ENCODE measurements at places on chromosomes 1 and 21.

DNA sequence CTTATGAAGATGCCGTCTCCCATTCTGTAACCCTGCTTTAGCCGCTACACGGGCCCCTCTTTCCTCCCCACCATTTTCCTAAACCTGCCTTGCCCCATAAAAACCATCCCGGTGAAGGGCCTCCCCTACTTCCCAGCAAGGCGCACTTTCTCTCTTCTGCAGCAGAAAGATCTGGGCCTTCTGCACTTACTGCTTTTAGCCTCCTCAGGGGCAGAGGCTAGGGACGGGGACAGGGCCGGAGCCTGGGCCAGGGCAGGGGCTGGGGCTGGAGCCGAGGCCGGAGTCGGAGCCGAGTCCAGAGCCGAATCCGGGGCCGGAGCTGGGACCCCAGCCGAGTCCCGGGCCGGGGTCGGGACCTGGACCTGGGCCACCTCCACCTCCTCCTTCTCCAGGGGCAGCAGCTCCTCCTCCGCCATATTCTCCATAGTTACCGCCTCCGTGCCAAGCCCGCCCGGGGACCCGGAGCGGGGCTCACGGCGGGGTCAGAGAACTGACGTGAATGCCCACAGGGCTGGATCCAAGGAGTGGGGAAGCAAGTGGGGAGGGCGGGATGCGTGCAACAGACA lies 382 bp downstream of the TRMT1L start:
- no peak for DNase-seq

GRCh38 chr1:1285611-1286311 lies 5.5 kb downstream of the SCNN1D start:
- DNase-seq = no peak

- DNase-seq = no peak
These were observed 57.9 kb downstream of the SASS6 start for GRCh38 chr1:100074604-100075395.

- no peak for DNase-seq
These were observed 127.6 kb downstream of the CYYR1 start for GRCh38 chr21:26445440-26445839.

DNA sequence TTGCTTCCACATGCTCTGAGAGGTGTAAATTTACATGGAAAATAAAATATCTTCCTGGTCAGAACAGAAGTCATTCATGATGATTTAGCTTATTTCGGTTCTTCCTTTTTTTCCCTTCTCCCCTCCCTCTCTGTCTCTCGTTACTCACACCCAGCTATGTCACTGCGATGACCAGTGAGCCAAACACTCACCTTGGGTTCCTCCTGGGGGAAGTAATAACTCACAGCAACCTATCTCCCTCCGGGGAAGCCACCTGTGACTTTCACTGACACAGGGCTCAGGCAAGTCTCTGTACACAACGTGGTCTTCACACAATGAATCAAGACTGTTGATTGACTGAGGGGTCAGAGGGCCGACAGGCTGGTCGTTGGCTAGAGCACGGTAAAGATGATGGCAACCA lies 135.3 kb upstream of the VANGL1 start:
- DNase-seq = no peak

DNA sequence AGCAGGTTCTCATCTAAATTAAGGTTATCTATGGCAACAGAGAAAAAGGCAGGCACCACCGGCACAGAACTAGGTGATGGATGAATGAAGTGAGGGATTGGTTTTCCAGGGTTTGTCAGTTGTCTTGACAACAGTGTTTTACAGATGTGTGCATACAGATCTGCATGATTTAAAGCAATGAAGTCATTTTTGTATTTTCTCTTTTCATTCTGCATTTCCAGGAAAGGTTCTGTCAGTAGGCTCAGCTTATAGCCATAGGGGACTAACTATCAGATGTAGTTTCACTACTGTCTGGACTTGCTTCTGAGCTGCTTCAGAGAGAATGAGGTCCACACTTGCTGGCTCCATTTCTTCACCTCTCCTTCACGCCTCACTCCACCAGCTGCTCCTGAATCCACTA lies 98.2 kb upstream of the LMO4 start:
- DNase-seq = no peak

DNA sequence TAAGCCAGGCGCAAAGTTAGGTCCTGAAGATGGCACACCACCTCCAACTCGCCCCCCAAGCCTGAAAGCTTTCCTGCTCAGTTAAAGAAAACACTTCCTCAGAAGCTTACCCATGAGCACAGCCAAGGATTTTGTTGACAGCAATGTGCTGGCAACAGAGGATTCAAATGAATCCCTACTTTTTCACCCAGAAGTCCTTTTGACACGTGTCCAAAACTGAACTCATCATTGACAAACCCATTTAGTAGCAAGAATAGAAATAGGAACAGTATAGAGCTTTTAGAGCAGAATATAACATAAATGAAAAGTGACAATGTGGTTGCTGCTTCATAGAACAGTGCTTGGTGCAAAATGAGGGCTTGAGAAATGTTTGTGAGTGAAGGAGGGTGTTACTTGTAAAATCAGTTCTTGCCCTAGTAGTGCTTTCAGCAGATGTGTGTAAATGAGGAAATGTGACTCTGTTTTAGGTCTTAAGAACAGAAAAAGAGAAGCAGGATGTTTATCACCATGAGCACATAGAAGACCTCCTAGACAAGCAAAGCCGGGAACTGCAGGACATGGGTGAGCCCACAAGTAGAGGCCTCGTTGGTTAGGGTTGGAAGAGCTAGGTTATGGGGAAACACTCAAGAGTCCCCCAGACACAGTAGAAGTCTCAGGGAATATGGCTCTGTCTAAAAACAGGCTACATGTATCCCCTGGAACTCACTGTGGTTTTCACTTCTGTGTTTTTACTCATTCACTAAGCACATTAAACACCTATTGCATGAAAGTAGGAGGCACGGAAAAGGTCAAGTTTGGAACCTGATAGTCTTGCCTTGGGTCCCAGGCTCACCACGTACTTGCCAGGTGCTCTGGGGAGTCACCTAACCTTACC lies 48.6 kb upstream of the TMEM125 start:
- no peak for DNase-seq

DNA sequence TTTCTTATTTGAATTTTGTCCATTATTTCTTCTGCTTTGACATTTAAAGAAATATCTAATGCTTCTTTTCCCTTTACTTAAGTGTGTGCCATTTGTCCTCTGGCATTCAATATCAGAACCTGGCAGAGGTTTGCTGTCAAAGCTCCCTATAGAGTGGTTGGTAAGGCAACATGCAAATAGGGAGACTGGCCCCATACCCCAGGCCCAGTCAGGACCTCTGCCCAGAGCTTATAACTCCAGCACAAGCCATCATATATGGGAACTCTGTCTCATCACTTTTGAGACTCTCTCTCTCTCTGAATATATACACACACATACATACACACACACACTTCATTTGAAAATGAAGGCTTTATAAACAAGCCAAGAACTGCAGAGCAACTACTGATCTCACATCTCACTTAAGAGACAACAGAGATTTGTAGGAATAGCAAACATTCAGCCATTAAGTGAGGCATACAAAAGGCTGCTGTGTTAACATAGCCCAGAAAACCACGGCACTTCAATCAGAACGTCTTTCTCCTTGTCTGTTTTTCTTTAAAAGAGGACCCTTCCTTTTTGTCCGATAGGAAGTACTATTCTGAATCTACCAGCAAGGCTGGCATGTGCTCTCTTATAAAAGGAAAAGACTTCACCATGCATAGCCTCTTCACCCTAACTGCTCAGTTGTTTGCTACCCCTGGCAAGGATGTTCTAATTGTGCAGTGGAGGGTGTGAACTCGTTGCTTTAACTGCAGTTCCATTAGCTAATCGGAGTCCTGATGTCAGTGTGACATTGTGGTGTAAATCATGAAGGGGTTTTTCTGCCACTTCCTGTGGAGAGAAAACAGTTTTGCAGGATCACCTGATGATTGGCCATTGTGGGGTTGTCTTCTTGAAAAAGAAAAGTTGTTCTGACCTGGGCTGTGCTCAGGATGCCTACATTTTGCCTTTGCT lies 101.7 kb downstream of the NR5A2 start:
- peak; percentile 18 for DNase-seq

DNA sequence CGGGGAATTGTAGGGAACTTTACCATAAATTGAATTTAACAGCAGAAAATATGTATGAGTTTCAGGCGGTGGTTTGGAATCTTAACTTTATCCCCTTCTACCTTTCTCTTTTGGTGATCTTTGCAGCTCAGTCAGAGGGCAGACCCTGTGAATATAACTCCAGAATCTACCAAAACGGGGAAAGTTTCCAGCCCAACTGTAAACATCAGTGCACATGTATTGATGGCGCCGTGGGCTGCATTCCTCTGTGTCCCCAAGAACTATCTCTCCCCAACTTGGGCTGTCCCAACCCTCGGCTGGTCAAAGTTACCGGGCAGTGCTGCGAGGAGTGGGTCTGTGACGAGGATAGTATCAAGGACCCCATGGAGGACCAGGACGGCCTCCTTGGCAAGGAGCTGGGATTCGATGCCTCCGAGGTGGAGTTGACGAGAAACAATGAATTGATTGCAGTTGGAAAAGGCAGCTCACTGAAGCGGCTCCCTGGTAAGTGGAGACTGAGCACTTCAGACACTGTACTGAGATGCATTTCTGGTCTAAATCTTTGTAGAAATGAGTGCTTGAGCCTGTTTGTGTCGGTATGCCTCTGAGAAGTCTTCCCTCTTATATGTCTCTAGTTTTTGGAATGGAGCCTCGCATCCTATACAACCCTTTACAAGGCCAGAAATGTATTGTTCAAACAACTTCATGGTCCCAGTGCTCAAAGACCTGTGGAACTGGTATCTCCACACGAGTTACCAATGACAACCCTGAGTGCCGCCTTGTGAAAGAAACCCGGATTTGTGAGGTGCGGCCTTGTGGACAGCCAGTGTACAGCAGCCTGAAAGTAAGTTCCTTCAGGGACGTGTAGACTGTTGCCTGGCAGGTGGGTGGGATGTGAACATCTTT lies 1.5 kb downstream of the CCN1 start:
- DNase-seq = no peak

DNA sequence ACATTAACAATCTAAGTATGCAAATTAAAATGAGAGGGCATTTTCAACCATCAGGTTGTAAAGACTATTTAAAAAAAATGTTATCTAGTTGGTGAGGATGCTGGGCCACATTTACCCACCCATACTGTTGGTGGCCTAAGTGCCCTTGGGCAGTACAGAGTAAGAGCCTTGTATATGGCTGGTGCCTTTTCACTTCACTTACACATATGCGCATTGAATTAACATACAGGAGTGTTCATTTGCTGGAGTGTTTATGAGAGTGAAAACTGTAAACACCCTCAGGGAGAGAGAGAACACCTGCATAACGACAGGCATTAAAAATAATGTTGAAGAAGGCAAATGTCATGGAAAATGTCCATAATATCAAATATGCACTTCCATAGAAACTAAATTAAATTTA lies 427.1 kb downstream of the PCP4 start:
- no peak for DNase-seq

- no peak for DNase-seq
These were observed 924 bp downstream of the TMEM240 start for GRCh38 chr1:1539310-1540089.

- no peak for DNase-seq
These were observed 51.0 kb upstream of the GORAB start for GRCh38 chr1:170481000-170481399.

DNA sequence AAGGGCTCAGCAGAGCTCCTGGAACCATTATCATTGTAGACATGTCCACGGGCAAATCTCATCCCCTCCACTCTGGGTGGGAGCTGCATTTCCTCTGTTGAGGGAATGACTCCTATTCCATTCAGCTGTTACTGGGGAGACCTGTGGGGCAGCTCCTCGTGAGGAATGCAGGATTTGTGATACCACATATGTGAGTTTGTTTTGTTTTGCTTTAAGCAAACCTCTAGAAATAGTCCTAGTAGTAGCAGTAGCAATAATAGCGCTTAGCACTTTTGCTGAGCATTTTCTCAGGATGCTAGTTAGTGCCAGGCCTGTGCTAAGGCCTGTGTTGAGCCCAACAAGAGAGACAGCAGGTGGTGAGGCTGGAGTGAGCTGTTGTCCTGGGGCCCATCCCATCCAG lies 10.8 kb downstream of the OLIG1 start:
- DNase-seq = no peak

DNA sequence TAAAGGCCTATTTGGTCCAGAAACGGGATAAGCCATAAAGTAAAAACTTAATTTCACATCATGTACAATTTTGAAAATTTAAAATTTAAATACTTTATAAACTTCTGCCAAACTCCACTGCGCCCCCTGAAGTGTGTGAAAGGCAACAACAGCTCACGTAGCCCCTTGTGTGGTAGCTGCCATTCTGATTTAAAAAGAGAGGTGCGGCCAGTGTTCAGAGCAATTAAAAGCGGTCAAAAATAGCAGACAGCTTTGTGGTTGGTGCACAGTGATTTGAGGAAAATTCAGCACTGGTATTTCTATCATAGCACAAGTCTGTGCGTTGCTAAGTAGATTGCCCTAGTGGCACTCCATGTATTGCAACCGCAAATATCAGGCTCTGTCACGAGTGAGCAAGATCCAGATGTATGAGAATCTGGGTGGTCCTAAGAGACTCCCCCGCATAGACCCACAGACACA lies 122.5 kb downstream of the ATG4C start:
- no peak for DNase-seq

DNA sequence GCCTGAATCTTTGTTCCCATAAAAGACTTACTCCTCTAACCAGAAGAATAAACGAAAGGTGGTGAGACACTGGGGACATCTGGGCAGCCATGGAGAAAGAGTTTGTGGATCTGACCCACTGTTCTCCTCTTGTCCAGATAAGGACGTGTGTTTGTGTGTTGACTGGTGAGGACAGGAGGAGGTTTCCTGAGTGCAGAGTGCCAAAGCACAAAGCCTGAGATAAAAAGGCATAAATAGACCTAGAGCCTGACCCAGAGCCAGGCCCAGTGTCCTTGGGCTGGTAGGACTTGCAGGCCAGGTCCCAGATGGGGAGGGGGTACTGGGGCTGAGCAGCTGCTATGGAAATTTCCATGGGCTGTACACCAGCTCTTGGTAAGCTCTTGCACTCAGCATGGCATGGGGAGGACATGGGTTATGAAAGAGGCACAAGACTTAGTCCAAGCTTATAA lies 19.6 kb upstream of the COQ8A start:
- no peak for DNase-seq

GRCh38 chr21:39066829-39067780 lies 116.1 kb downstream of the PSMG1 start:
- no peak for DNase-seq

- no peak for DNase-seq
These were observed 49.6 kb upstream of the LRP8 start for GRCh38 chr1:53377438-53377841.

DNA sequence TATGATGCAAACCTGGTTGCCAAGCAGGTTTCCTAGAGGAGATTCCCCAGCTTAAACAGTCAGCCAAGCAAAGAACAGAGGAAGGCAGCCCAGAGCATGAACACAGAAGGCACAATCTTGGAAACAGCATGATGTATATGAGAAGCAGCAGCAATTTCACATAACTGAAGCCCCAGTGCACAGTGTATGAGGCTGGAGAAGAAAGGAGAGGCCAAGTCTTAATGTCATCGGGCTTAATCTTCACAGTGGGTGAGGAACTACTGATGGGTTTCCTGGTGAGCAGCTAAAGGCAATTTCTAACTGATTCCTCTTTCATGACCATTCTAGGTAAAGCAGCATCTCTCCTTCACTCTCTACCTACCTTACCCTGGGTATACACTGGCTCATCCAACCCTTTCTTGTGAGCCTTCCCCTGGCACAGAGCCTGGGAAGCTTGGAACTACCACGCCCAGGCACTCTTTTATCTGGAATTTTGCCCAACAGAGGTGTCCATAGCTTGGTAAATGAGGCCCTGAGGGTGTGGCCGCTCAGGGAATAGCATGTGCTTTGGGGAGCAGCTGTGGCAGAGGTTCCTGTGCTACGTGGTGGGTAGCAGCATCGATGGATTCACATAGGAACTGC lies 22.0 kb downstream of the FYB2 start:
- no peak for DNase-seq

- no peak for DNase-seq
These were observed 6.0 kb upstream of the RGS4 start for GRCh38 chr1:163063143-163063542.
